ENCODE measurements at places on chromosomes 1 and 21.

GRCh38 chr1:15760520-15761211, 2.1 kb downstream of the FBLIM1 start:
- DNase-seq, result no peak

GRCh38 chr1:40256401-40257084, 1.5 kb upstream of the ZMPSTE24 start:
- DNase-seq, result no peak

DNA sequence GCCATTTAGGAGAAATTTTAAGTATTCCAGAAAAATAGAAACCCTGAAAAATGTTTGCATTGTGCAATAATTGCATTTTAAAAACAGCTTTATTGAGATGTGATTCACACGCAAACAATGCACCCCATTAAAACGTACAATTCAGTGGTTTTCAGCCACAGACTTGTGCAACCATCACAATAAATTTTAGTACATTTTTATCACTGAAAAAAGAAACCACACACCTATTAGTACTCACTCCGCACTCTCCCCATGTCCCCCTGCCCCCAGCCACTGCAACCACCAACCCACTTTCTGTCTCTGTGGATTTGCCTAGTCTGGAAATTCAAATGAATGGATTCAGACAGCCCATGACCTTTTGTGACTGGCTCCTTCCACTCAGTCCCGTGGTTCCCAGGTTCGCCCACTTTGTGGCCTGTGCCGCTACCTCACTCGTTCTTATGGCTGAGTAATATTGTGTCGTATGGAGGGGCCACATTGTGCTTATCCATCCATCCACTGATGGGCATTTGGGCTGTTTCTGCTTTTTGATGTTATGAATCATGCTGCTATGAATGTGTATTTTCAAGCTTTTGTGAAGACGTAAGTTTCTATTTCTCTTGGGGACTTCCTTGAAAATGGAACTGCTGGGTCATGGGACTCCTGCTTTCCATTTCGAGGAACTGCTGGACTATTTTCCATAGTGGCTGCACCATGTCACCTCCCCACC, 147.7 kb upstream of the ARHGEF16 start:
- no peak for DNase-seq

DNA sequence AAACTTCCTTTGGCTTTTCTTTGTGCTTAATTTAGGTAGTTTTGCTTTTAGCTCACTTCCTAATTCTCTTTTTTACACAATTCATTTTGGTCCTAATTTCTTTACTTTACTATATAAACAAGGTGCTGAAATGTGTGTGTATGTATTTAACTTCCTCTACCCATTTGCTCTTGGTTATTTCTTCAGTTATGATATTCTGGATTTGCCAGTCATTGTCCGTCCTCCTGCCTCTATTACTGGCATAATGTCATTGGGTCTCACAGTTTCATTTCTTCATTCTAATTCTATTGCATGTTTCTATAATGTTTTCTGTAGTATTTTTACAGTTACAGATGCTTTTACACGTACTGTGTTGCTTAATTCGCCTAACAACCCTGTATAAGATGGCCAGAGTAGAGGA, 96.2 kb downstream of the ZMYM4 start:
- no peak for DNase-seq

DNA sequence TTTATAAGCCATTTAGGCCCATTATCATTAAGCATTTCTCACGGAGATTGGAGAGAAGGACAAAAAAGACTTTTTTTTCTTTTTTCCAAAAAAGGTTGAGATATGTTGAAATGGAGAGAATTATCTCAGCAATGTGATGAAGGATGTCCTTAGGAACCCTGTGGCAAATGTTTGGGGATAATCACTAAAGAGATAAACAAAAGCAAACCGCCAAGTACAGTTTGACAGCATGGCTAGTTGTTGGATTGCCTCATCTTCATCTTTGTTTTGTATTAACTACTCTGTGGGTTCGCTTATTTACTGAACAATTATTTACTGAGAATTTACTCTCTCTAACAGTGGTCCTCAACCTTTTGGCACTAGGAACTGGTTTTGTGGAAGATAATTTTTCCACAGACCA, 97.4 kb upstream of the HP1BP3 start:
- DNase-seq, result no peak

GRCh38 chr21:38488640-38489270, 9.5 kb downstream of the ERG start:
- DNase-seq, result no peak

- no peak for DNase-seq
Measured at GRCh38 chr1:64511044-64511443, 41.1 kb downstream of the CACHD1 start.

DNA sequence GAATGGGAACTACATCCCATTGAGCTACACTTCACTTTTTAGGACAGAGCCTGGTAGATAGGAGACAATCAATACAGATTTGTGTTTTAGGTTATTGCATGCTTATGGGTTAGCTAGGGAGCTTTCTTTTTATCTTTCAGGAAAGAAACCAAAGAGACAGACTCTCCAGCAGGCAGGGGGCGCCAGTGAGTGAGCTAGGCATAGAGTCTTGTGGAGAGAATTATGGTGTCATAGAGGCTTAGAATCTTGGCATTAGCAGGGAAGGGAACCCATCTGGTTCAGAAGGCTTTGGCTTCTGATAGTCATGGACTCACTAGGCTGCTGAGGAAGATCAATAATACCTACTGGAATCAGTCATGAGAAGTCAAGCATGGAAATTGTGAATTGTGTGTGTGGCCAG, at the start of gene SMCP:
SMCP (plus strand) TSS at position 281 of the 400 bp plus-strand sequence. CDS start 6,101 bp downstream, outside the sequence.
- DNase-seq, result no peak

- DNase-seq, result no peak
Measured at GRCh38 chr21:30839304-30839703, 9.7 kb upstream of the KRTAP7-1 start.

DNA sequence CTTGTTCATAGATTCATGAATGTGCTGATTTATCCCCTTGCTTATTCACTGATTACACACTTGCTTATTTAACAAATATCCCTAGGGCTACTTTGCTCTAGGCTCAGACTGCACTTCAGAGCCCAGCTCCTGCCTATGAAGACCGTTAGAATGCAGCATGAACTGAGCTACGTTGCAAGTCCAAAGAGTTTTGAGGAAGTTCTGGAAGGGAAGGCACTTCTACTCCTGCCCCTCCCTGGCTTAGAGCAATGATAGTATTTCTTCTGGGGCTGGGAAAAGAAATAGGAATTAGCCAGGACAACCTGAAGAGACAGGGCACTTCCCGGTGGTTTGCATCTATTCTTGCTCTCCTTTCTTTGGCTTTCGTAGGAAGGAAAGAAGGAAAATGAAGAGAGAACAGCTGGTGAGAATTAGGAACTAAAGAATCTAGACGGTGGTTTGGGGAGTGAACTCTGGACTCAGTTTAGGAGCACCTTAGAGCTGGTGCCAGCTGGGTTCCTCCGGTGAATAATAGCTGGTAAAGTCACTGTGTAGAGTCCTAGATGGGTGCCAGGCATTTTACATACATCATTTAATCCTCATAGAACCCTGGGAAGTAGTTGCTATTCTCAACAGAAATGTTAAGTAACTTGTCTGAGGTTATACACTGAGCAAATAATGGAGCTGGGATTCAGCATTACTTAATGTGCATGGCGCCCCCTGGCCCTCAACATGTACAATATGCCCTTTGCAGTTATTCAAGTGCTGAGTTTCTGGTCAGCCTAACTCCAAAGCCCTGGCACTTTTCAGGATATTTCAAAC, 65.9 kb downstream of the NDUFS5 start:
- no peak for DNase-seq
